Stimulated activated CD8-positive, alpha-beta memory T cell treated with anti-CD3 and anti-CD28 coated beads, Interleukin-4, amount 100 ng/mL, for 1 hour (primary cell): ENCODE measurements at places on chromosomes 6 and 20.
A peak's percentile ranks its signal among the peaks of the same experiment; 100 is the strongest.

DNA sequence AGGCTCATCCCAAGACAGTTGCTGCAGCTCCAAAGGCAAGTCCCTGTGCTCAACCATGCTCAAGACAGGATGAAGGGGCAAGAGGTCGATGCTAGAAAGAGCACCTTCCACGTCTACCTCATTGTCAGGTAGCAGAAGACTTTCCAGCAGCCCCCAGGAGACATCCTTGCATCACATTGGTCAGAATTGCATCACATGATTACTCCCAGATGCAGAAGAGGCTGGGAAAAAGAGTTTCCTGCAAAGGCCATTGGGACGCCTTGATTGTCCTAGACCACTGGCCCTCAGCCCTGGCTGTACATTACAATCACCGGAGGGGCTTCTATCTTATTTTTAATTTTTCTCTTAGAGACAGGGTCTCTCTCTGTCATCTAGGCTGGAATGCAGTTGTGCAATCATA lies 17.3 kb upstream of the ZNF334 start:
- DNase-seq = no peak

DNA sequence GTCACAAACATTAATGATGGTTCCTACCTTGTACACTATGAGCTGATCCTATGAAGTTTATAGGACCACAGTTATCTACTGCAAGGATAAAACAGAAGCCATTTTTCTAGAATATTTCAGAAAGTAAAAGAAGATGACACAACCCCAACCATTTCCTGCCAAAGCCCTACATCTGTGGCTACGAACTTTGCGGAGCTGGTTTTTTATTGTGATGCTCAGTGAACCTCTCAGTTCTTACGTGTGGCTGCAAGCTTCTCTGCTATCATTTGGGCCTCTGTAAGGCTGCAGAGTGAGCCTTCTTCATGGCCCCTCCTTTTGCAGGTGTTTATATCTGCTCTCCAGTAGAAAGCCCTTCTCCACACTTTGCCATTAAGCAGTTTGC lies 17.8 kb upstream of the TAGAP start:
- no peak for DNase-seq

GRCh38 chr20:55354720-55355119 lies 650.6 kb downstream of the CBLN4 start:
- no peak for DNase-seq

GRCh38 chr6:170053966-170054661 lies 236.8 kb downstream of the DLL1 start:
- no peak for DNase-seq

DNA sequence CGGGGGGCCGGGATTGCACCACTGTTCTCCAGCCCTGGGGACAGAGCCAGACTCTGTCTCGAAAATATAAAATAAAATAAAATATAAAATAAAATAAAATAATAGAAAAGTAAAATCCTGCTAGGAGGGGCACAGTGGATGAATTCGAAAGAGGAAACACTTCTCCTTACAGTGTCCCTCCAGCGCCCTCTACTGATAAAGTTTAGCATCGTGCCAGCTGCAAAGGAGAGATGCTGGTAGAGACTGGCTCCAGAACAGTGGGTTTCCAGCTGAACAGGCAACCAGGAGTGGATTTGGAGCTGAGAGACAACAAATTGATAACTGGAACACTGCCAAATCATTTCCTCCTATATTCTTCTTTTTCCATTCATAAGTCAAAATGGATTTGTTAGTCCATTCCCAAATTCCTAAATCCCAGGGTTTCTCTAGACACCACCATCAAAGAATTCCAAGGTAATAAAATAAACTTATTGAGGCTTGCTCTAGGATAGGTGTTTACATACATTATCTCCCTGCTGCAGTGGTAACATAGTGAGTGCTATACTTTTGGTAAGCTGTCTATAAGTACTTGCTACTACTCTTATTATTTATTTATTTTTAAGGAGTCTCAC lies 31.7 kb upstream of the TBPL1 start:
- DNase-seq = no peak

- no peak for DNase-seq
Measured at GRCh38 chr6:169415179-169415578, 161.5 kb upstream of the THBS2 start.

- no peak for DNase-seq
Measured at GRCh38 chr6:34205466-34205865, 31.2 kb upstream of the HMGA1 start.

DNA sequence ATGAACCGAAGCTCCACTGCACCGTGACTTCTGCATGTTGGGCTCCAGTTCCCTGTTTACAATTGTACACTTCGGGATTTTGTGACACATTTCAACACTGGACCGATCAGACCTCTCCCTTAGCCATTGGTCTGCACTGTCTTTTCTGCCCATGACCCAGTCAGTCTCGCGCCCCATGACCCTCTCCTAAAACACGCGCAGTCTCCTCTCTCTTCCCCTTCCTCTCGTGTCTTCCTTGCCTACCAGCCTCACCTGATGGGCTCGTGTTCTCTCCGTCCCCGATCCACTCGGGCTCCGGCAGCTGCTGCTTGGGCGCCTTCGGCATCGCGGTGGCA lies 535 bp upstream of the ABCF1 start:
- no peak for DNase-seq

DNA sequence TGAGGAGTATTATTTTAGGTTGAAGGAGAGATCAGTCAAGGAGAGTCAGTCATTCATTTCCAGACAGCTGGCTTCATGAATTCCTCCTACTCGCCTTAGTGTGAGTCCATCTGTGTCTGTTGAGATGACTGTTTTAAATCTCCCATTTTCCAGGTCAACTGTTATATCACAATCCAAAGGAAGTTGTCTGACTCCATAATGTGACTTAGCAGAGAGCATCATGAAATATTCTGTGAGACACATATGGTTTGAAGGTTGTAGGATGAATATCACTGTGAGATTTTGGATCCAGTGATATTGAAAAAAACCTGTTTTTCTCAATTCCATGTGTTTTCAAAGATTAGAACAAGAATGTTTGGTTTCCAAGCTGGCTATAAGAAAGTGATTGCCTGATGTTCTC lies 530.2 kb upstream of the MAN1A1 start:
- no peak for DNase-seq

- no peak for DNase-seq
Measured at GRCh38 chr6:34241351-34242215, 4.9 kb downstream of the HMGA1 start.

- no peak for DNase-seq
Measured at GRCh38 chr6:56683882-56684281, 41.2 kb upstream of the DST start.

DNA sequence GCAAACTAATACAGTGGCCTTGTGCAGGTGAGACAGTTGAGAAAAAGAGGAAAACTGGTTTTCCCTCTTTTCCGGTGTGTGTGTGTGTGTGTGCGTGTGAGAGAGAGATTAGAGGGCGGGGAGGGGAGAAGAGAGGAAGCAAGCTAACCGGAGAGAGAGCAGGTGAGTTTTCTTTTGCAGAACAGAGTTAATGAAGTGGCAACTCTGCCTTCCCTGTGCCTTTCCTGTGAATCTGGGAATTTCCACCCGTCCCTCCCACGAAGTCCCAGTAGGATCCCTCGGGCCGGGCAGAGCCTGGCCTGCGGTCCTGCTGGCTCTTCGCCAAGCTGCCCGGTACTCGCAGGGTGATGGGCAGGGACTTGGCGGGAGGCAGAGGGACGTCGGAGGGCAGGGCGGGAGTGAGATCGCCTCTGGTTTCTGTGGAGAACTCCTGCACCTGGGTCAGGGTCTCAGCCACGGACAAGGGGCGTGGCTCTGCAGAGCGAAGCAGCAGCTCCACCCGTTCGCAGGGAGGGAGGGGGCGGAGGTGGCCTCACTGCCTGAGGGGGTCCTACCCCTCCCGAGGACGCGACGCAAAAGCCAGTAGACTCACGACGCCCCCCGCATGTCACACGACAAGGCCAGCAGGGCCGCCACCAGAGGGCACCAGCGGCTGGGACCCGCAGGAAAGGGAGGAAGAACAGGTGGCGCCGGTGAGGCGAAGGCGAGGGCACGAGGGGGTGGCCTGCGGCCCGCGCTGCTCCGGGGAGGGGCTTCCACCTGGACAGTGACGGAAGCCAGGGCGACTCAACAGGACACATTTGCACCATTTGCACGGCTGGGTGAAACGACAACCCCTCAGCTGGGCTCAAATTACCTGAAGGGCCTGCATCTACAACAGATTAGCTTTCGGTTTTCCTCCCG lies 51.2 kb upstream of the RNF182 start:
- peak; percentile 57 for DNase-seq

- DNase-seq = no peak
Measured at GRCh38 chr6:27517928-27518787, 45.3 kb upstream of the ZNF184 start.

- DNase-seq = no peak
Measured at GRCh38 chr6:29520232-29520631, 32.5 kb upstream of the MAS1L start.

DNA sequence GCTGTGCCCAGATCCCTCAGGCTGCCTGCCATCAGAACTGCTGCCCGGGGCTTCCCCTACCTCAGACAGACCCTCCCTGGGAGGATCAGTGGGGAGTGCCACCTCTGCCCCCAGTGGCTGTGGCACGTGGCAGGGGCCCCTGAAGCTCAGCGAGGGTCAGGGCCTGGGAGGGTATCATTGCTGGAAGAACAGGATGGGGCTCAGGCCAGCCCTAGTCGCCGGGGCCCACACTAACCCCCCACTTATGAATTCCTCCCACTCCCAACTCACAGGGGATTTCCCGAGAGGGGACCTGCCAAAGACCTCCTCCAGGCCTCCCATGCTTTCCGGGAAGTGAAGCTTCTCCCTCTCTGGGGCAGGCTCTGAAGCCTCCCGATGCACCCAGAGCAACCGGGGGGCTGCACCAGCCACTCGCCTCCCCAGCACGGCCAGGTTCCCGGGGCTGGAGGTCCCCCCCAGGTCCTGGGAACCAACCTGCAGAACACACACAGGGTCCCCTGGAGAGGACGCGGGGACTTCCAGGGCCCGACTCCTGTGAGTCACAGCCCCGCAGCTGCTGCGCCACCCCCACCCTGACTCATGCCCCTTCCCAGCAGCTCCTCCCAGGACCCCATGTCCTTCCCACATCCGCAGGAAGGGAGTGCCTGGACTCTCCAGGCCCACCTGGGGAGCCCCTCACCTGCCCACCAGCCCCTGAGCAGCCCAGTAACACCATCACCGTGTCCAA lies 2.5 kb downstream of the TNFRSF6B start:
- DNase-seq = no peak

DNA sequence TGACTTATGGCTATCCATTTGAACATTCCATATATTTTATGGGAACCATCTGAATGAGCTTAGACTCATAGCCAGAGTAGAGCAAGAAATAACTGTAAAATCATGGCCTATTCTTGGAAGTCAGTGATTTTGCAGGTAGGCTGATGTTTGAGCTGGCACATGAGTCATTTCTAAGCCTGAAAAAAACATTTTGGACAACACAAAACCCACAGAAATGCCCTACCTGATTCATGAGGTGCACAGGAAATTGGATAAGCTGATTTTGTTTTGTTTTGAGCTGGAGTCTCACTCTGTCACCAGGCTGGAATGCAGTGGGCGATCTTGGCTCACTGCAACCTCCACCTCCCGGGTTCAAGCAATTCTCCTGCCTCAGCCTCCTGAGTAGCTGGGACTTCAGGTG lies 443.0 kb downstream of the PKHD1 start:
- DNase-seq = no peak

DNA sequence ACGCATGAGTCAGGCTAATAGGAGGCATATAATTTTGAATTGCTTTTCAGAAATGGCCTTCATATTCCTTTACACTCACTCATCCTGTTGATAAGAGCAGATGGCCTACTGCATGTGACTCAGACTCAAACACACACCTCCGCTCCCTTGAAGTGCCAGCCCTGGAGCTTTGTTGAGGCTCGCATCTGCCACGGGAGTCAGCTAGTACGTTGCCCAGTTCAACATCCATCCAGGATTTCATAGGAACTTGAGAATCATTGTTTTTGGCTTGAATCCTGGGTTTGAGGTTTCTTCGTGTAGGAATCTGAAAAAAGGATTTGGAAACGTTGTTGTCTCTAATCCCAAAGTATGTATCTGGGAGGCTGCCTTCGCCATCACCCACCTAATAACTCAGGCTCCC lies 87.4 kb upstream of the JAG1 start:
- DNase-seq = no peak

- no peak for DNase-seq
Measured at GRCh38 chr20:57047281-57048026, 219.0 kb downstream of the BMP7 start.

DNA sequence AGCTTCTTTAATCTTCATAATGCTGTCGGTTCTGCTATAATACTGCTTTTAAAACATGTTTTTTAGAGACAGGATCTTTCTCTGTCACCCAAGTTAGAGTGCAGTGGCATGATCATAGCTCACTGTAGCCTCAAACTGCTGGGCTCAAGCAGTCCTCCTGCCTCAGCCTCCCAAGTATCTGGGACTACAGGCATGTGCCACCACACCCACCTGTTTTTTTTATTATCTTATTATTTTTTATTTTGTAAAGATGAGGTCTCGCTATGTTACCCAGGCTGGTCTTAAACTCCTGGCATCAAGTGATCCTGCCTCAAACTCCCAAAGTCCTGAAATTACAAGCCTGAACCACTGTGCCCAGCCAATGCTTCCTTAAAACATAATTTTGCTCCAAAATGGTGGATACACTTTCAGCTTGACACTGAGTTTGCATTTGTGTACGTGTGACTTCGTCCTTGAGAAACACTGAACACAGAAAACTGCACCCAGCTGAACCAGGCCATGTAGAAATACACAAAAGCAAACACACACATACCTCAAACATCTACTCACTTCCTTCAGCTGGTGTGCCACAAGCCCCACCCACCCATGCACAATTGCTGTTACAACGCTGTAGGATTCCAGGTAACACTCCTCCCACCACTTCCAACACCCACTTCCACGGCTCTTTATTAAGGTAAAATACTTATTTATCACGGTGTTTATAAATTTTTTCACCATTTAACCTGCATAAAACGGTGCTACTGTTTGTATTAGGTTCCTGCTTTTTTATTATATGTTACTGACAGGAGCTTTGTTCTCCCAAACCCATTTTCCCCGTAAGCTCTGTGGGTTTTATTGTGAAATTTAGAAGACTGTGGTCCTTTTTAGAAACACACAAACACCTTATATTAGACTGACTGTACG lies 109.1 kb downstream of the TSHZ2 start:
- DNase-seq = no peak

DNA sequence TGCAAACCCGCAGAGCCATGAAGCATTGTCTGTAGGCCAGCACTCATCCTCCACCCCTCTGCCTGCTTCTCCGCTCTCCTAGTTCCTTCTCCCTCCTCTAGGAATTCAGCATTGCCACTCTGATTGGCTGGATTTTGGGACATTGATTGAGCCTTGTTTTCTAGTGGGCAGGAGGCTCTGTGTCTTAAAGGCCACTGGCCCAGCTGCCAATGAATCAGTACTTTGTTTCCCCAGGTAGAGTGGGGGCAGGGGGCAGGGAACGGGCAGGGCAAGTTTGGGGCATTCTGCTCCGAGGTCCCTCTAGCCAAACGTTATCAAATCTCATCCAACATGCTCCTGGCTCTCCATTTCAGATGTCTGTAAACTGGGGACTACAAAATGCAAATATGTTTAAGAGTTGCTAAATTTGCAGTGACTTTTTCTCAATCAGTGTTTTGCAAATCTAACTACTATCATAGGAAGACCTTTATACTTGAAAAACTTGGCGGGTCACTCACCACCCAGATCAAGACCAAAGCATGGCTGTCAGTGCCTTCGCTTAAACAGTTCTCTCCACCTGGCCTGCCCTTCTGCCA lies 10.4 kb upstream of the BPI start:
- no peak for DNase-seq
